ENCODE measurements at places on chromosomes 13 and 19. TPM values are rescaled to one million over a fixed set of nuclear protein-coding genes. Genes with fewer than 3 reads are reported as not detected.

The ELAVL3 gene
- 0.05 TPM for total RNA-seq

The RNF225 gene
- 1.2 TPM for total RNA-seq

The ARL11 gene
- not detected for total RNA-seq

The PRODH2 gene
- 0.44 TPM for total RNA-seq

The SMAD9 gene
- total RNA-seq: 4.3 TPM

The PLIN4 gene
- 2.3 TPM for total RNA-seq

The TMEM255B gene
- 7.7 TPM for total RNA-seq

The PLEKHJ1 gene
- total RNA-seq: 88.2 TPM

The ZNF557 gene
- total RNA-seq: 7.8 TPM

The RXFP2 gene
- not detected for total RNA-seq

The ZNF835 gene
- total RNA-seq: not detected

The DACH1 gene
- total RNA-seq: not detected

The GRIN3B gene
- 0.69 TPM for total RNA-seq

The FPR3 gene
- not detected for total RNA-seq

The MYH14 gene
- total RNA-seq: 60.1 TPM

The SNRPD2 gene
- total RNA-seq: 927 TPM

The UCHL3 gene
- 32.4 TPM for total RNA-seq

The LILRB1 gene
- total RNA-seq: not detected

The ZNF878 gene
- not detected for total RNA-seq

The OCEL1 gene
- 39.8 TPM for total RNA-seq

The BORCS8 gene
- 17.1 TPM for total RNA-seq

The PDX1 gene
- total RNA-seq: 1.7 TPM

The PSG7 gene
- total RNA-seq: not detected

The ZNF492 gene
- total RNA-seq: not detected

The MIA gene
- 1.4 TPM for total RNA-seq

The LENG9 gene
- 9.0 TPM for total RNA-seq

The ANGPTL8 gene
- not detected for total RNA-seq

The RFXAP gene
- total RNA-seq: 4.4 TPM

The CIC gene
- total RNA-seq: 52.0 TPM

The TPRX2 gene
- total RNA-seq: not detected

The ZNF793 gene
- not detected for total RNA-seq

The ADM5 gene
- total RNA-seq: 12.1 TPM

The KLK5 gene
- total RNA-seq: 1.2 TPM

The ZNF700 gene
- 9.3 TPM for total RNA-seq

The RGS9BP gene
- 0.54 TPM for total RNA-seq

The ZNF414 gene
- total RNA-seq: 31.9 TPM

The KCNC3 gene
- 6.9 TPM for total RNA-seq

The CFAP97D2 gene
- total RNA-seq: not detected

The ANKRD27 gene
- 48.1 TPM for total RNA-seq

The PGLYRP2 gene
- not detected for total RNA-seq

The PPP6R1 gene
- total RNA-seq: 96.7 TPM

The RFPL4AL1 gene
- not detected for total RNA-seq

The ADAT3 gene
- 15.9 TPM for total RNA-seq

The KLHL1 gene
- total RNA-seq: not detected

The KLF16 gene
- 64.3 TPM for total RNA-seq

The VWA8 gene
- total RNA-seq: 22.6 TPM

The ONECUT3 gene
- total RNA-seq: 22.1 TPM

The RPS16 gene
- total RNA-seq: 3,365 TPM

The CEACAM19 gene
- 4.0 TPM for total RNA-seq

The ACER1 gene
- not detected for total RNA-seq

The ZNF429 gene
- total RNA-seq: 0.42 TPM

The MAMSTR gene
- 1.3 TPM for total RNA-seq

The SPACA4 gene
- total RNA-seq: not detected

The COLGALT1 gene
- 86.0 TPM for total RNA-seq

The CYSLTR2 gene
- not detected for total RNA-seq

Data from HCT116 (cell line).